ENCODE measurements at places on chromosomes 4 and X.

DNA sequence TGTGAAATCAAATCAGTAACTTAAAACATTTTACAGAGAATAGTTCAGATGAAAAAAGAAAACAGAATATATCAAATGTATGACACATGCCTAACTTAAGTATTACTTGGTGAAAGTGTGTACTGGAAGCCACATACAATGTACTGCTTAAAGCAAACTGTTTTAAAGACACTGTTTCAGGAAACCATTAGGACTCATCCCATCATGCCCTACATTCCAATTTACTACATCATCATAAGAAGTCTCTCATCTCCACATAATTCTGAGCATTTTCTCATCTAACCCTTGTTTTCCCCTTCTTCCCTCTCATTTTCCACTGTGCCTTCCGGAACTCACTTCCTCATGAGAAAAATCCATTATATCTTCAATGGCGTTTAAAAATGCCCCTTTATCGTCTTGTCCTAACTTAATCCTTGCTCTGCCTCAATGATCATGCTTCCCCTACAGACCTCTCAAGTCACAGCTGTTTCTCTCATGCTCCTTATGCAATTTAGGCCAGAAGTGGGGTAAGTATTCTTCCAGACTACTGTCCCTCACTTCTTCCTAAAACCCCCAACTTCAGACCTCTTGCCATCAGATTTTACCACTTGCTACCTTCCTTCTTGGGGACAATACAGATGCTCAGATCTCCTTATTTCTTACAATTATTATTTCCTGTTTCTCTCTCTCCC, 26.8 kb upstream of the FGF5 start:
- DNase-seq: no peak

DNA sequence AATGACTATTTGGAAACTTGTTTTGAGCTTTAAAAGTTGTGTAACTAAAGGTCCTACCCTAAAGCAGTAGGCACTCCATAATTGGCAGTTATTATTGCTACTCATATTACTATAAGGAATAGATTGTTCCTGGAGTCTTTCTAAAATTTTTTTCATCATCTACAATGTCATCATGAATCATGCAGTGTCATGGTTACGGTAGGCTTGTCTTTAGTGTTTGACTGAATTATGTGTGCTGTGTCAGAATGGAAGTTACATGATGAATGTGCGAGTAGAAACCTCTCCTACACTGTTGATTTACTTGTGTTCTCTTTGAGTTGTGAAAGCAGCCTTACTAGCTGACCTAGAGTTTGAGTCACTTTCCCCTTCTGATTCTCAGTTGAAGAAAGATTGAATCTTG, 1099.9 kb downstream of the RAPGEF2 start:
- DNase-seq: no peak

GRCh38 chr4:5474756-5475155, 233.6 kb downstream of the EVC2 start:
- DNase-seq: no peak

GRCh38 chr4:106186201-106186600, 129.8 kb downstream of the TBCK start:
- no peak for DNase-seq

DNA sequence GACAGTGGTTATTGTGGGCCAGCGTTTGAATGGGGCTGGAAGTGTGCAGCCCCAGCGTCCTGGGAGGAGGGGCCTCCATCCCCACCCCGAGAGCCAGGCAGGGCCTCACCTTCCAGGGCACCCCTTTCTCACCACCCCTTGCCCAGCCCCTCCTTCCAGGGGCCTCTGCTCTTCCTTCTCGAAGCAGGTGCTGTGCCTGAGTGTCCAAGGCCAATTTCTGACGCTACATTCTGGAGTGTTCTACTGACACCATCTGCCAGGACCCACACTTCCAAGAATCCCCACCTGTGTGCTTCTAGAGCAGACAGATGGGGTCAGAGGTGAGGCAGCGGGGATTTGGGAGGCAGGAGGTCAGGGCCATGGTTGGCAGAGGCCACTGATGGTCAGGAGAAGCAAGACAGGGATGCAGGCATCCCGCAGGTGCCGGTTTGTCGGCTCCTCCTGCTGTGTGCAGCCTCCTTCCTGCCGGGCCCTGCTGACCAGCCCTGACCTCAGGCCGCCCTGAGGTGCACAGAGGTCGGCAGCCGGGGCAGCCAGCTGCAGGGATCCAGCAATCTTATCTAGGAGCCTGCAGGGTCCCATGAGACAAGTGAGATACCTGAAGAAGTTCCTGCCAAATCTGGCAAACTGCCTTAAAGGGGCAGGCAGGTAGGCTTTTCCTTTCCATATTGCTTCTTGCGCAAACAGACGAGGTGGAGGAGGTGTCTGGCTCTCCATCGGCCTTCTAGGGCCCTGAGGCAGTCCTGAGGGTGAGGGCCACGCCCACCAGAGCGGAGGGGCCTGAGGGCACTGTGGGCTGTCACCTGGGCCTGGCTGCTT, 18.8 kb downstream of the MSANTD1 start:
- no peak for DNase-seq

- peak; percentile 1 for DNase-seq
These were observed 389.0 kb upstream of the ZFP42 start for GRCh38 chr4:187606581-187606980.

- no peak for DNase-seq
These were observed 69.9 kb downstream of the SEL1L3 start for GRCh38 chr4:25792876-25793275.

GRCh38 chr4:160265836-160266235, 1163.0 kb downstream of the RAPGEF2 start:
- no peak for DNase-seq

DNA sequence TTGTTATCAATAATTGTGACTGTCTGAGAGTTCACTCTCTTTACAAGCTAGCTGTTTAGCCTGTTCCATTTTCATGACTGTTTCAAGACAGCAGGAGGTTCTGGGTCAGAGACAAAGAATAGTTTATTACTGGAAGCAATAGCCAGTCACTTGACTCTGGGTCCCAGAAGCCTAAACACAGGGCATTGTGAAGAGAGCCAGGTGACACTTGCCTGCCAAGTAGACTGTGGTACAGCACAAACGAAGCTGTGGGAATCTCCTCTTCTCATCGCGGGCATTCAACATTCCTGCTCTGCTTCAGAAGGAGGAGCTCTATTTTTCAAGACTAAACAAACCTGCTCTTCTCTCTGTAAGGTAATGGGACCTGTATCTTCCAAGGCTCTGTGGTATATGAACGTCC, 485.1 kb downstream of the TRIML1 start:
- DNase-seq: no peak

- no peak for DNase-seq
These were observed 45.9 kb downstream of the NUDT6 start for GRCh38 chr4:122876456-122876855.

GRCh38 chr4:175339100-175339707, 421.0 kb downstream of the ADAM29 start:
- no peak for DNase-seq

- no peak for DNase-seq
These were observed 1.4 kb downstream of the MAGED1 start for GRCh38 chrX:51894697-51895336.

DNA sequence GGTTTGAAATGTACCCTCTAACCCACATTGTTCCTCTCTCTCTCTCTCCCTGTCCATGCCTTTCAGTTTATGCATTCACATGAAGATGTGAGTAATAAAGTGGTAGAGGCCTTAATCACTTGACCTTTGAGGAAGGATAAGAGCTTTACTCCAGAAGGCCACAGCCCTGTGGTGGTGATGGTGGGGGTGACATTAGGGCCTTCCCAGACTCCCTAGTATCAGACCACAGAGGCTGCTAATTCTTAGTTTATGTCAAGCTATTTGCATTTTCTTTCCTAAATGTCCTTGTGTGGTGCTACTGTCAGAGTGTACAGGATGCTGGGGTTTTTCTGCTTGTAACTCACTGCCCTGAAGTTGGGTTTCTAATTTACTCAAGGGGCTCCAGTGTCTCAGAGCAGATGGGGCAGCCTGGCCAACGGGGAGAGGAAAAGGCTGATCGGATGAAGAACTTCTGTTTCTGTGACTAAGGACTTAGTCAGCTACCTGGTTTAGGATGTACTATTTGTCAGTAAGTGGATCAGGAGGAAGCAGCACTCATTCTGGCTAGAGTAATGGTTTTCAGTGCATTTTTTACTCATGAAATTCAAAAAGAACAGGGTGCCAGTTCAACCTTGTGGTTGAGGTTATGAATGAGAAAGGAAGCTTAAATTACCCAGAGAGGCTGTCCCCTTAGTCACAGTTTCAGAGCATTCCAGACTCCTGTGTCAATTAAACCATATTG, 509.6 kb upstream of the DIPK2B start:
- DNase-seq: peak; percentile 54

DNA sequence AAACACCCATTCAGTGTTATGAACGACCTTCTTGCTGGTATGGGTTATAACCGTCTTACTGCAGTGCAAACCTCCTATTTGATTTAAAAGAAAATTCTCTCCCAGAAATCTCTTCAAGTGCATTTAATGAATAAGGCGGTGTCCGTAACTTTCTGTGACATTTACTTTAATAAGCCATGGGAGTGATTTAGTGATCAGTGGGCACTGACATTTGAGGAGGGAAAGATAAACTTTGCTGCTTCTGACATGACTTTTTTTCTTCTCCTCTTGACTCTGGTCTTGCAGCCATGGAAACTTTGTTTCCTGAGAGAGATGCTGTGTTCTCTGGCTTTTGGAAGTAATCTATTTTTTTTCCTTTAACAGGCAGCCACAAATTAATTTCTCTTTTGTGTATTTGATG, 106.1 kb downstream of the NHS start:
- DNase-seq: no peak

DNA sequence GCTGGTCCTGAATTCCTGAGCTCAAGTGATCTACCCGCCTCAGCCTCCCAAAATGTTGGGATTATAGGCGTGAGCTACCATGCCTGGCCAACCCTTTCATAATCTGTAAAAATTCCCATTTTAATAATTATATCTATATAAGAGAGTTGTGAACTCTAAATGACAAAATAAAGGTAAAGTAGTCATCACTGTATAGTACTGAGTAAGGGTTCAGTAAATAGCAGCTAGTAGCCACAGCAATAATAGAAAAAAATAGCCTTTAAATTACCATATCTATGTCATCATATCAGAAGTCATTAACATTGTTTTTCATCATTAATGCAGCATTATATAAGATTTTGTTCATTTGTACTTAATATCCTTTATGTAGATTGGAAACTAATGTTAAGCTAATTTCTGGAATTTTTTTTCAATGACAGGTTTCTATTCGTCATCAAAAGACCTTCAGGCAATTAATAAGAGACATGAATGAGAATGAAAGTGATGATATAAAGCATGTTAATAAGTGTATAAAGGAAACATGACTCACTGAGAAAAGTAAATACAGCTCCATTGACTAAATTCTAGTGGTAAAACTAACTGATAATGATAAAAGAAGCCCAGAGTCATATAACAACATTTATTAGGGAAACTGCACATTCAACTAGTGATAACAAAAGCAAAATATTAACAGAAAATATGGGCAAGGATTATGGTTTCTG, 85.9 kb upstream of the UGT8 start:
- no peak for DNase-seq

DNA sequence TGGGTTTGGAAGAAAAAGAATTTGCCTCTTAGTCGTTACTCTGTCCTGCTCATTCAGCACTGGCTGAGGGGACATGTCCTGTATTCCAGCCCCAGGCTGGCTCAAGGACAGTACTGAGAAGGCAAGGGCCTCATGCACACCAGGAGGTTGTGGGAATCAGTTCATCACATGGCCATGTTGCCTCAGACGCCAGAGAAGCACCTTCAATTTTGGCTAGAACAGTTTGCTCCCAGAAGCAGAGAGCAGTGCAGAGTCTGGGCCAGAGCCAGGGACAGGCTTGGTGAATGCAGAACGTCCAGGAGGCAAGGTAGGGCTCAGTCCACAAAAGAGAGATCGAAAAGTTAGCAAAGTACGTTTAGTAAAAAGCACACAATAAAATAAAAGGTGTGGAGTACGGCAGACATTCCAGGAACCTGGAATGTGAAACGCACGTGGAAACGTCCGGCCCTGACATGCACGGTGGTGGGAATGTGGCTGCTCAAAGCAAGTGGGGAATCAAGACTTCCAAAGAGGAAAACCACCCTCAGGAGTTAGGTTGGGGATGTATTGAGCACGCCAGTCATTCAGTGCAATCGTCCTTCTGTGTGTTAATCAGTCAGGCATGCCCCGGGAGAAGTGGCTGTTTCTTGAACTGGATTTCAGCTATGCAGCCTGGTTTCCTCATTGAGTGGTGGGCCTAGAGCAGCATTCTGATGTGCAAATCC, 1.2 kb upstream of the SLC2A9 start:
- no peak for DNase-seq

GRCh38 chr4:30726090-30726675, 6.0 kb downstream of the PCDH7 start:
- DNase-seq: no peak

- DNase-seq: no peak
These were observed 66.8 kb upstream of the TACR3 start for GRCh38 chr4:103786593-103786992.

DNA sequence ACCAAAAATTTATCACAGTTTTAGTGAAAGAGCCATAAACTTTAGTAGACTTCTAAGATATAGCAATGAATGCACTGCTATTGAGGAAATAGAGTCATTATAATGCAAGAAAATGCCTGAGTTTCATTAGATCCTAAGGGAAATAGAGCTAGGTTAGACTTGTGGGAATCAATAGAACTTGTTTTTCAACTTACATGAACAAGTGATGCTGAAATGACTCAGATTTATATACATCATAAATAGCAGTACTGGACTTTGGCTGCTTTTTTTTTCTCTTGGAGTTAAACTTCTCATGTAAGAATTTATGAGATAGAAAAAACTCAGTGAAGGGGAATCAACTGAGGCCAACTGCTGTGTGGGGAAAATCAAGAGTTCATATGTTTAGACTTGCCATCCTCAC, 216.5 kb upstream of the AADAT start:
- DNase-seq: no peak

DNA sequence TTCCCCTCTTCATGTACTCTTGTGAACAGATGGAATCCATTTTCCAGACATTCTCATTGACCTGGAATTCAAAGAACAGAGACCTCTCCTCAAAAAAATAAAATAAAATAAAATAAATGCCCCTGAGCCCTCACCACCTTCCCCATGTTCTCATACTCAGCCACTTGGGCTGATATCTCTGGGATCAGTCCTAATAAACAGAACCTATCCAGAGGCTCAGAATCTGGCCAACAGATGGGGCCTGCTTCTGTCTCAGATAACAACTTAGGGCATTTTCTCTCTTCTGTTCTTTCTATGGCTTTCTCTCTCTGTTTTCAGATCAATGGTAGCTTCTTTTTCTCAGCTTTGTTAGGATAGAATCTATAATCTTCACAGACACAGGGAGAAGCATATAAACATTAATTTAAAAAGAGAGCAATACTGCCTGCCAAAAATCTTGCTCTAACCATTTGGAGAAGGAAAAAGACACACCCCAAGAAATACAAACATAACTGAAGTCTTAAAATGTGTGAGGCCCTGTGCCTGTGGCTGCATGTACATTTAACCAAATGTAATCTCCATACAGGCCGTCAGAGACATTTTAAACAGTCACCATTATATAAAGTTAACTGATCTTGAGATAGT, 907.1 kb downstream of the FAT4 start:
- DNase-seq: no peak

GRCh38 chrX:131826572-131826971, 196.5 kb upstream of the STK26 start:
- no peak for DNase-seq

GRCh38 chrX:9390121-9390520, 74.7 kb upstream of the TBL1X start:
- no peak for DNase-seq

Measured in activated CD4-positive, alpha-beta T cell treated with anti-CD3 and anti-CD28 coated beads, Interleukin-2, amount 50 U/mL, for 48 hours (primary cell).